ENCODE measurements at places on chromosomes 12 and 14.

DNA sequence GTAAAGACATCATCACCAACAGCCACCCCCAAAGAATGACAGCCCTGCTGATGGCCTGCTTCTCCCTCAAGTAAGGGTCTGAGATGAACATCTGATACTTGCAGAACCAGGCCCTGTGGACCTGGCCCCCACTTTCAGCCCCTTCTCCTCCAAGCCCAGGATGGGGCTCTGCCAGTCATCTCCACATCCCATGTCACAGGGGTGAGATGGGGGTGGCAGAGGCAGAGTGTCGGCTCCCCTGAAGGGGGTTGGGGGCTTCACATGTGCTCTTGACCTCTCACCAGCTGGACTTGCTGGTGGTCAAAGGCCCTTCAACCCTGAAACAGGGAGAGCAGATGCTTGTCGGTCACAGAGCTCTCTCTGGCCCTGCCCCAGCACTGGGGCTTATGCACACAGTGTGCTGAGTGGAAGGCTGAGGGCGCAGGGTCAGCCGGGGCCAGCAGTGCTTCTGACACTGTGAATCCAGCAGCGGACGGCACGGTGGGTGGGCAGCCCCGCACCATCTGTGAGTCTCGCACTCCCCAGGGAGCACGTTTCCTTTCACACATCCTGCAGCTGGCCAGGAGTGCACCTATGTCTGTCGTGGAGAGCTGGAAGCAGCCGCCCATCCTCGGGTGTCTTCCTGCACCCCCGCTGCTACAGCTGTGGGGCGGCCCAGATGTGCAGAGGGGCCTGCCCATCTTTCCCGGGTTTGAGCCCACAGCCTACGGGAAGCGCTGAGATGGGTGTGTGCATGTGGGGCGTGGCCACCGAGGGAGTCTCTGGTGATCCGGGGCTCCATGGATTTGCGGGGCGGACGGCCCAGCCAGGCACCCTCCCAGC is 94.3 kb downstream of the ADGRD1 start:
- no peak for DNase-seq

DNA sequence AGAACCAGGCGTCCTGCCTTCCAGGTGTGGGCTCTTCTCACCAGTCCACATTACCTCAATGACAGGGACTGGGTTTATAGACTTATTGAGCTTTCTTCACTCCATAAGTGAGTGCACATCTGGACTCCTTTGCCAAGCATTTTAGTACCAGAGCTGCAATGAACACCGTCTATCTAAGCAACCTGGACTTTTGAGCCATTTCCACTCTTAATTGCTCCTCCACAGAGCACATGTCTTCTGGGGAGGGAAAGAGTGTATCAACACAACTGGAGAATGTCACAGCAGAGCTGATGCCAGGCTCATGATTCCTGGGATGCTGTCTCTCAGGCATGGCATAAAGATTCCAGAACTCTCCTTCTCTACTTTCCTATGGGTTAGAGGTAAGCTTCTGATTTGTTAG is 43.0 kb upstream of the BDKRB2 start:
- no peak for DNase-seq

DNA sequence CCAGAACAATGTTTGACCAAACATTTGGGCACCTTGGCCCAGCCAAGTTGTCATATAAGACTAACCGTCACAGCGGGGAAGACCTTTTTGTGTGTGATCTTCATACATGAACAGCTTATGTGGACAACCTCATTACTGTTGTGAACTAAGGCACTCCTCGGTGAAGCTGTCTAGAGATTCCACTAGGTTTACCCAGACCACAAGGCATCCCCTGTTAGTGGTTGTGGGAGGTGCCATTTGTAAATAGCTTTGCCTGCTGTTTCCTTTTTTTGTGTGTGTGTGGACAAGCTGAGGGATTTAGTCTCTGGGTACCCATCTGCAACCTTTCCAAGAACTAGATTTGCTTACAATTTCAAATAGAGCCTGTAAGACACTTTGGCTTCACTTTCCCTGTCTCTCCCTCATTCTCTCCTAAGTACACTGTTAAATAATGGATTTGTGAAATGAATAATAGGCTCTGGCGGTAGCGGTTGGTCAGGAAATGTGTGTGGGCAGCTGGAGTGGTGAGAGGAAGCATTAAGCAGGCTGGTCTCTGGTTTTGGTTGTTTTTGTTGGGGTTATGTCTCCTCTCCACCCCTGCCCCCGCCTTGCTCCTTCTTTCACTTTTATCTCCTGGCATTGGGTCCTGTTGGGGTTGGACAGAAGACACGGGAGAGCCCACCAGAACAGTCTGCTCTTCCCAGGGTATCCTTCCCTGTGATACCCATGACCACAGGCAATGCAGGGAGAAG is 727.6 kb downstream of the VRK1 start:
- no peak for DNase-seq

DNA sequence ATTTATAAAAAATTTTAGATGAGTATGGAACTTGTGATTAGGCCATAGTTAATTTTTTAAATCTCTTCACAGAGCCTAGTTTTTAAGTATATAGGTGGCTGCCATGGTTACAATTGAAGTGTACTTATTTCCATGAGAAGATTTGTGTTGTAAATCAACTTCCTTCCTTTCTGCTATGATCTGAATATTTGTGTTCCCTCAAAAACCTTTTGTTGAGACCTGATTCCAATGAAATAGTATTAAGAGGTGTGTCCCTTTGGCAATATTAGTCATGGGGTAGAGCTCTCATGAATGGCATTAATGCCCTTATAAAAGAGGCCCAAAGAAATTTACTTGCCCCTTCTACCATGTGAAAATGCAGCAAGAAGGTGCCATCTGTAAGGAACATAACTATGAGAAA is 28.8 kb downstream of the ETNK1 start:
- DNase-seq = no peak

- DNase-seq = peak; percentile 99
Measured at GRCh38 chr14:100031506-100032281, 33.5 kb upstream of the EVL start.
